ENCODE measurements at places on chromosomes 1 and 21.
A peak's percentile ranks its signal among the peaks of the same experiment; 100 is the strongest.

GRCh38 chr1:77031106-77031662 is 163.9 kb downstream of the ST6GALNAC5 start:
- DNase-seq, result peak; percentile 38

DNA sequence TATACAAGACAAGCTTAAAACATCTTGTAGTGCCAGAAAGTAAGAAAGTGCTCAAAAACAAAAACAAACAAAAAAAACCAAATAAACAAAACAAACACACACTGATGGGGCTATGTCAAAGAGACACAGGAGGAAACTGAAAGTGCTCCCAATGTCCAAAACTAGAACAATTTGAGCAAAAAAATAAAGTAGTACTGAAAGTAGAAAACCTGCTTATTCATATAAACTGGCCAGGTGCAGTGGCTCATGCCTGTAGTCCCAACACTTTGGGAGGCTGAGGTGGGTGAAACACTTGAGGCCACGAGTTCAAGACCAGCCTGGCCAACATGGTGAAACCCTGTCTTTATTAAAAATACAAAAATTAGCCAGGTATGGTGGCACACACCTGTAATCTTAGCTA is 129.9 kb downstream of the GLUL start:
- no peak for DNase-seq

DNA sequence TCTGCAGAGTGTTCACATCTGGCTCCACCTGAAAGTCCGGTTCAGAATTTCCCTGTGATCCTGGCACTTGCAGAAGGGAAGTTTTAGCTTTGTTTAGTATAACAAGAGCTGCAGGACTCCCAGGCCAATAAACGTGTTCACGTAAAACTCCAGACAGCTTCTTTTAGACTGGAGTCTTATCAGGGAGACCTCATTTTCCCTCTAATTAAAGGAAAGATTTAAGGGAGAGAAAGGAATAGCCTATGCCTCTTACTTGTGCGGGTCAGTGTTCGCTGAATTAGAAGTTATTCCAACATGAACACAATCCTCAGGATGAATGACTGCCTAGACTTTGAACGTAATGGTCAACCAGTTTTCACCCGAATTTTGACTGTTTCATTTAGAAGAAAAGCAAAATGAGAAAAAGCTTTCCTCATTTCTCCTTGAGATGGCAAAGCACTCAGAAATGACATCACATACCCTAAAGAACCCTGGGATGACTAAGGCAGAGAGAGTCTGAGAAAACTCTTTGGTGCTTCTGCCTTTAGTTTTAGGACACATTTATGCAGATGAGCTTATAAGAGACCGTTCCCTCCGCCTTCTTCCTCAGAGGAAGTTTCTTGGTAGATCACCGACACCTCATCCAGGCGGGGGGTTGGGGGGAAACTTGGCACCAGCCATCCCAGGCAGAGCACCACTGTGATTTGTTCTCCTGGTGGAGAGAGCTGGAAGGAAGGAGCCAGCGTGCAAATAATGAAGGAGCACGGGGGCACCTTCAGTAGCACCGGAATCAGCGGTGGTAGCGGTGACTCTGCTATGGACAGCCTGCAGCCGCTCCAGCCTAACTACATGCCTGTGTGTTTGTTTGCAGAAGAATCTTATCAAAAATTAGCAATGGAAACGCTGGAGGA is 202.1 kb upstream of the SGIP1 start:
- peak; percentile 62 for DNase-seq

DNA sequence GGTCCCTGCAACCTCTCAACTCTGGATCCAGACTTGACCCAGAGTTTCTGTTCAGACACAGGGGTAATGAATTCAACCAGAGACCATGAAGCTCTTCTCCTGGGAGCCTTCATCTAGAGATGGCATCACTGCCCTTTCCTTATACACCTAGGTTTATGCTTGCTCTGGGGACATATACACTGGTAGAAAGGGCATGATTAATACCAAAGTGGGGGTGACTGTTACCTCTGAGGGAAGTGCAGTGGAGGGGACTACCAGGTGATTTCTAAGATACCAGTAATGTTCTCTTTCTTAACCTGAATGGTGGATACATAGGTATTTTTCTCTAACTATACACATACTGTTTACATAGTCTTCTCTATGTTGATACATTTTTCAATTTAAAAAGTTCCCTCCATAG is 48.4 kb downstream of the JAK1 start:
- DNase-seq, result no peak

- DNase-seq, result peak; percentile 60
These were observed 11.4 kb upstream of the RGS16 start for GRCh38 chr1:182615468-182616129.

DNA sequence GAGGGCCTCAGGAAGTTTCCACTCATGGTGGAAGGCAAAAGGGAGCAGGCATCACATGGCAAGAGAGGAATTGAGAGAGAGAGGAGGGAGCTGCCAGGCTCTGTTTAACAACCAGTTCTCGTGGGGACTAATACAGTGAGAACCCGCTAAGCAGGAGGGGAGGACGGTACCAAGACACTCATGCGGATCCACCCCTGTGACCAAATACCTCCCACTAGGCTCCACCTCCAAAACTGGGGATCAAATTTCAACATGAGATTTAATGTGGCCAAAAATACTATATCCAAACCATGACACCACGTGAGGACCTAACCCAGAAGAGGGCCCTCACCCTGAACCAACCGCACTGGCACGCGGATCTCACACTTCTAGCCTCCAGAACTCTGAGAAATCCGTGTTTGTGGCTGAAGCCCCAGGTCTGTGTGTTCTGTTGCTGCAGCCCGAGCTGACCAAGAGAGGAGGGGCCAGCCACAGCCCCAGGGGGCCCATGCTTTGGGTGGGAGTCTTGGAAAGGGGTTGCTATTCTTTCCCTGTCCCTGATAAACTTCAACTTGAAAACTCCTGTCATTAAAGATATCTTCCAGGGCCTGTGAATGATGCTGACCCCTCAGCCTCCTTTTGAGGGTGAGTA is 32.0 kb downstream of the TRIM67 start:
- no peak for DNase-seq

- no peak for DNase-seq
These were observed 83.9 kb downstream of the ADAMTS1 start for GRCh38 chr21:26761174-26761915.

GRCh38 chr1:153934746-153935145 is 11.8 kb downstream of the DENND4B start:
- DNase-seq, result no peak

- no peak for DNase-seq
These were observed 42.1 kb downstream of the UBE2U start for GRCh38 chr1:64245495-64245894.

DNA sequence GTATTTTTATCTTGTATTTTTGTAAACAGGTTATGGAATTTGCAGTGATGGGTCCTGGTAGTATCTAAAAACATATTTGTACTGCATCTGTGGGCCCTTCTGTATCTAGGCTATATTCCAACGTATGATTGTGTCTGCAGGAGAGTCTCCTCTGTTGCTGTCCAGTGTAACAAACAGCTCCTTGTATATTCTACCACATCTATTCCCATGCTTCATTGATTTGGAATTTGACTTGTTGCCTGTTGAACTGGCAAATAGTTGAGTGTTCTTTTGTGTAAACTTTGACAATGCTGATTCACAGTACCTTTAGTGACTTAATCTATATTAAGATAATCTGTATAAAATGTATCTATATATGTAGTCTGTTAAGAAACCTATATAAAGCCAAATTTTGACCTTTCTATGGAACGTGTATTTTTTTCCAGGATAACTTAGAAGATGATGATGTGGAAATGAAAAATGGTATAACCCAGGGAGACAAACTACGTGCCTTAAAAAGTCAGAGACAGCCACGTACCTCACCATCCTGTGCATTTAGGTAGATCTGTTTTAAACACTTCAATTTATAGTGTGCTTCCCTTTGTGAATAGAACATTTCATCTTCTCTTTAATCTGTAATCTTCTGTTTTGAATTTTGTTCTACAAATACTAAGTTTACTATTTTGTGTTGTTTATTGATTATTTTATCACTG is 43.4 kb upstream of the GPR88 start:
- no peak for DNase-seq

DNA sequence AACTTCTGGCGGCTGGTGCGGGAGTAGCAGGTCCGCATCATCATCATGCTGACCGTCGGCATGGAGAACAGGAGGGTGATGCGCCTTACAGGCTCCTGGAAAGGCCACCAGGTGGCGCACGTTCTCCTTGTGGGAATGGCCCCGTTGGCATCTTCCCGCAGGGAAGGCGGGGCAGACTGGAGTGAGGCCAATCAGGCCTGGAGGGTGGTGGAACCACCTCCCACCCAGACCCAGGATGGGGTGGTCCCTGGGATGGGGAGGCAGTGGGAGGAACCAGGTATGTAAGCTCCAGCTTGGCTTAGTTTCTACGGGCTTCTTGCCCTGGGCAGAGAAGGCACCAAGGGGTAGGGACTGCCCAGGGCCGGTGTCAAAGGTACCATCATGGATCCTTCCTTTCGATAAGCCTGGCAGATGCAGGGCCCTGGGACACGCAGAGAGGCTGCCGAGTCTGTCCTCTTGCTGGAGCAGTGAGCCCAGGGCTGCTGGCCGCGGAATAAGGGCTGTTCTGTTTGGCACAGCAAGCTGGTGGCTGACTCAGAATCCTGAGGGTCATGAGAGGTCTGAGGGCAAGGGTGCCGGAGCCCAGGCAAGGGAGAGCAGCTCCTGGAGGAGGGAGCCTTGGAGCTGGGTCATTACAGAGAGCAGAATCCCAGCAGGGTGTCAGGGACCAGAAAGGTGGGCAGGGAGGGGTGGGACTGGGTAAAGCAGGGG is 8.7 kb upstream of the LGR6 start:
- DNase-seq, result peak; percentile 87

- DNase-seq, result no peak
These were observed 542.9 kb downstream of the PLPP3 start for GRCh38 chr1:56036479-56036878.

GRCh38 chr1:47842228-47842919 is 154.8 kb downstream of the TRABD2B start:
- peak; percentile 45 for DNase-seq

DNA sequence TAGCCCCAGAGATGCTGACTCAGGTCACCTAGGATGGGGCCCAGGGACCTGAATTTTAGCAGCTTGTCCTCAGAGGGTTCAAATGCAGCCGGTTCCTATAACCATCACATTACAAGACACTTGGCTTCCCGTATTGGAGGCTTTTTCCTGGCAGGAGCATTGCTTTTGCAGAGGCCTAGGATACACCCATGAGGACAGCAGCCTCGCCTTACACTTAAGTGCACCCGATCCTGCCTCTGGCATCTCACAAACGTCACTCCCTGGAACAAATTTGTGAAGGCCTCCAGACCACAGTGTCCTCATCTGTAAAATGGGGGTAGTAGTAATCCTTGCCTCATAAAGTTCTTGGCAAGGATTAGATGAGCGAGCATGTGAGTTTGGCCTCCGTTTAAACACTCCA is 130.0 kb downstream of the KAZN start:
- no peak for DNase-seq

DNA sequence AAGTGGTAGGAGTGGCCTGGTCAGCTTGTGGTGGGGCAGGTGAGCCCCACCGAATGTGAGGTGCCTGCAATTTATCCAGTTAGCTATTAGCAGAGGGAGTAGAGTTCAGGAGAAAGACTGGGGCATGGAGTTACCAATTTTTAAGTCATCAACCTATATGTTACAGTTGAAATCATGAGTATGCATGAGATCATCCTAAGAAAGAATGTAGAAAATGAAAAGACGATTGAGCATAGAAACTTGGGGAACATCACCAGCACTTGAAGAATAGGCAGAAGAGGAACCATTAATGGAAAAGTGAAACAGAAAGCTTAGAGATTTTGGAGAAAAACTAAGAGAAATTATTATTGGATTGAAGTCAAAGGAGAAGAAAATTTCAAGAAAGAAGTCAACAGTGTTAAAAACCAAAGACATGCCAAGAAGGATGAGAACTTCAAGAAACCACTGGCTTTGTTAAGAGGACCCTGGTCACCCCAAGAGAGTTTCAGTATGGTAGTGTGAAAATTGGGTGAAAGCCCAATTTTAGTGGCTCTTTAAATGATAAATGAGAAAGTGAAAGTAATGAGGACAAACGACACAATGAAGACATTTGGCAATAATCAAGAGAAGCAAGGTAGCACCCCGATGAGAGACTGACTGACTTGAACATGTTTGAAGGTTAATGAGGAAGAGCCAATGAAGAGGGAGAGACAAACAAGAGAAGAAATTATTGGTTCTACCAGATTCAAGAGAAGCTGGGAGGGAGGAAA is 36.7 kb downstream of the DNASE2B start:
- no peak for DNase-seq

DNA sequence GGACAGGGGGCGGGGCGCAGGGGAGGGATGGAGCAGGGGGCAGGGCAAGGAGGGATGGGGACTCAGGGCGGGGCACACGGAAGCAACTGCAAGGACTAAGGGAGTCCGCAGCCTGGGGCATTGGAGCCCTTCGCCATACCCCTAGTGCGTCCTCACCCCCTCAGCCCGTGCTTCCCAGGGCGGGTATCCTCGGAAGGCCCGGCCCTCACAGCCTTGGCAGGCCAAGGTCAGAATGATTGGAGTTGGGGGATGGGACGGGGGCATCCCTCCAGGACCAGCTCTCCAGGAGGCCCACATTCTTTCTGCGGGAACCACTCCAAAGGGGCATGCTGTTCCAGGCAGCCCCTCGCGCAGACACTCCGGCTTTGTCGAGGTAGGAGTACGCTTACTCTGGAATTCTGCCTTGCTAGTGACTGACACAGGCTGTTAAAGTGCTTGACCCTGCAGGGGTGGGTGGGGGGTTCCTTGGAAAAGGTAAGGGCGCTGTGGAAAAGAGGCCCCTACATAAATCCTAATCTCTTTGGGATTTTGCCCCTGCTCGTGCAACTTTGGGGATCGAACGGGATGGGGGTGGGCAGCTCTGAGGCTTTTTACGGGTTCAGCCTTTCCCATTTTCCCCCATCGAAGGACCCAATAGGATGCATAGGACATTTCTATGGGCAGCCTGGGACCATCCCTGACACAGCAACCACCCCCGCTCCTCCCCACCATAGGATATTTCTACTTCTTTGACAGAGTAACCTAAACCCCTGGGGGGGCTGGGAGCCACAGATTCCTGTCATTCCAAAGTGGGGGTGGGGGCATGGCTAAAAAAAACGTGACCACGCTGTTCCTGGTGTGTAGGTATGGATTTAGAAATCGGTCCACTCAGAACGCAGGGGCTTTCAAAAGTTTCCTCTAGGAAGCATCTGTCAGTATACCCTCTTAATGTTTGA is 738 bp upstream of the TRIM11 start:
- DNase-seq, result peak; percentile 54

GRCh38 chr1:96096613-96097321 is 624.8 kb upstream of the PTBP2 start:
- no peak for DNase-seq

All from fibroblast of skin of scalp (primary cell).